ENCODE measurements at places on chromosomes 3 and 15.

DNA sequence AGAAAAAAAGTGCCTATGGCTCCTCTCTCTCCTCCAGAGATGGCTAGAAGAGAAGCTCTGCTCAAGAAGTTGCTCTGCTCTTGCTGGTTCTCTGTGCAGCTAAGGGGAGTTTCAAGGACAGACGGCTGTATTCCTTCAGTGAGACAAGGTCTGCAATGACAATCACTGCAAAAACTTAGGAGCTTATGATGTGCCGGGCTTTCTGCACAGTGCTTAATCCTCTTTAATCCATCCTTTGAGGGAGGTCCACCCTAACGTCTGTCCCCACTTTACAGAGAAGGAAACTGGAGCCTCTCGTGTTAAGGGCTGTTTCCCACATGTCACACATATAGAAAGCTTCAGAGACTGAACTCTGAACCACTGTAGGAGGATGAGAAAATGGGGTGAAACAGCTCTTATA lies 260.6 kb downstream of the MEX3B start:
- DNase-seq, result no peak

DNA sequence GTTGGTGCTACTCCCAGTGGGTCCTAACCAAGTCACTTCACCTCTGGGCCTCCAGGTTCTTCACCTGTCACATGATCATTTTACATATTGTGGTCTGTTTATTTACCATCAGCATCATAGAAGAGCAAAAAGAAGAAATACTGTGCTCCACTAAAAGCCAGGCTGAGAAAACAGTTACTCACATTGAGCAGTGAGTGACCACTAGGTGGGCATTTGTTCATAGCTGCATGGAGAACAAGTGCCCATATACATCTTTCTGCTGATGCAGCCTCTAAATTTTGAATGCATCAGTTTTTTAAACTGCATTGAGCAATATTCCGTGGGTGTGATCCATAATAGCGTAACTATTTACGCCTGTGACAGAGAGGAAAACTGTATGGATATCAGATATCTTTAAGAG lies 76.2 kb downstream of the DCUN1D1 start:
- no peak for DNase-seq

DNA sequence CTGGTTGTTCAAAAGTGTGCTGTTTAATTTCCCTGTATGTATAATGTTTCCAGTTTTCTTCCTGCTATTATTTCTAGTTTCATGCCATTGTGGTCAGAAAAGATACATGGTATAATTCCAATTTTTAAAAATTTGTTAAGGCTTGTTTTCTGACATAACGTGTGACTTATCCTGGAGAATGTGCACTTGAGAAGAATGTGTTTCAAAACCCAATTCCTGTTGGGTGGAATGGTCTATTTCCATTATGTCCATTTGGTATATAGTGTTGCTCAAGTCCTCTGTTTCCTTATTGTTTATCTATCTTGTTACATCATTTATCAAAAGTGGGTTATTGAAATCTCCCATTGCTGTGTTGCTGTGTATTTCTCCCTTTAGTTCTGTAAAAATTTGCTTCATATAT lies 215.4 kb downstream of the GREM1 start:
- DNase-seq, result no peak

DNA sequence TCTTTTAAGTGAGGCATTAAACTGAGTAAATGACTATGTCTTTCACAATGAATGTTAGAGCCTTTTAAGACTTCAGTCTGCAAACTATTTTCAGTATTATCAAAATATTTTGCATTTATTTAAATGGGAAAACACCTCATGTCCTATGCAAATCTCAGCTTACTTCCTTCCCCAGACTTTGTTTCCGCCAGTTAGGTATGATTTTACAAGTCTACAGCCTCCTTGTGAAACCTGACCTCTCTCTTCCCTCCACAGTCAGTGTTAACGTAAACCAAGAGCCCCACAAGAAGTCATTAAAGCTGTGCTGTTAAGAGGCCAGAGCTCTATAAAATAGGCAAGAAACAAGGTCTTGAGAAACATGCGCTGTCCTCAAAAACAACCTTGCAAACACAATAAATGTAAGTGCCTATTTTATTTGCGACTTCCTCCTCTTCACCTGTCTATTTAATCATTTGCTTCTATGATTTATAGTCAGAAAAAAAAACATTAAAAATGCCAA lies 48.3 kb downstream of the PRTG start:
- no peak for DNase-seq

DNA sequence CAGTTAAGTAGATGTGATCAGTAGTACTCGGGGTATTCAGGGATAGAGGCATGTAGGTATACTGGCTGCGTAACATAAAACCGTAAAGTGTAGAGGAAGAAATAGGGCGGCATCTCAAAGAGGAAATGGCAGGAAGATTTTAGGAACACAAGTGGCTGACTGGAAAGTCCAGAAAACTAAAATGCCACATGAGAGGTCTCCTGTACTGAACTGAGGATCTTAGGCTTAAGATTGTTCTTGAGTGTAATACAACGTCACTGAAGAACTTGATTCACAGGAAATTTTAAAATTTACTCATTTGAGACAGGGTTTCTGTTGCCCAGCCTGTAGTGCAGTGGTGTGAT lies 2.3 kb upstream of the LMLN start:
- no peak for DNase-seq

DNA sequence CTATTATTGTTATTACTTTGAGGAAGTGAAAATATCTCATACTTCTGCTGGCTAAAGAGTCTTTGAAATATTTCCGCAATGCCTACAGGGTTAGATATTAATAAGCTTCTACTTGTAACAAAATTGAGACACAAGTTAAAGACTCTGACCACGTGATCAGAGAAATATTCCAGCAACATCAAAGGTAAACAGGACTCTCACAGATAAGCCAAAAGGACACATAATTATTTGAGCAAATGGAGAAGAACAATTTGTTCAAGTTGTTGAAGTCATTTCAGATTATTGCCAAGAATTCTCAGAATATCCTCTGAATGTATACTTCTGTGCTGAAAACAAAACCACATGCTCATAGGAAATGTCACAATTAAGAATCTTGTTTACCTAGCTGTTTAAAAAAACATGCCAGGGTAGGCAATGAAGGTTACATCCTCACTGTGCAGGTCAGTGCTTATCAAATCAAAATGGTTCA lies 225.8 kb upstream of the ALCAM start:
- DNase-seq, result no peak

- no peak for DNase-seq
Measured at GRCh38 chr3:53255423-53255774, 423 bp downstream of the TKT start.

DNA sequence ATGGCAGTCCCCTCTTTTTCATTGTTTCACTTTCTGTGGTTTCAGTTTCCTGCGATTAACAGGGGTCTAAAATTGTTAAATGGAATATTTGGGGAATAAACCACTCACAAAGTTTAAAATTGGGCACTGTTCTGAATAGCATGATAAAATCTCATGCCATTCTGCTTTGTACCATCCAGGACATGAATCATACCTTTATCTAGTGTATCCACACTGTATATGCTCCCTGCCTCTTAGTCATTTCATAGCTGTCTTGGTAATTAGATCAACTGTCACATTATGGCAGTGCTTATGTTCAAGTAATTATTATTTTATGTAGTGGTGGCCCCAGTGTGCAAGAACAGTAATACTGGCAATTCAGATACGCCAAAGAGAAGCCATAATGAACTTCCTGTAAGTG lies 734.5 kb downstream of the ZPLD1 start:
- no peak for DNase-seq

DNA sequence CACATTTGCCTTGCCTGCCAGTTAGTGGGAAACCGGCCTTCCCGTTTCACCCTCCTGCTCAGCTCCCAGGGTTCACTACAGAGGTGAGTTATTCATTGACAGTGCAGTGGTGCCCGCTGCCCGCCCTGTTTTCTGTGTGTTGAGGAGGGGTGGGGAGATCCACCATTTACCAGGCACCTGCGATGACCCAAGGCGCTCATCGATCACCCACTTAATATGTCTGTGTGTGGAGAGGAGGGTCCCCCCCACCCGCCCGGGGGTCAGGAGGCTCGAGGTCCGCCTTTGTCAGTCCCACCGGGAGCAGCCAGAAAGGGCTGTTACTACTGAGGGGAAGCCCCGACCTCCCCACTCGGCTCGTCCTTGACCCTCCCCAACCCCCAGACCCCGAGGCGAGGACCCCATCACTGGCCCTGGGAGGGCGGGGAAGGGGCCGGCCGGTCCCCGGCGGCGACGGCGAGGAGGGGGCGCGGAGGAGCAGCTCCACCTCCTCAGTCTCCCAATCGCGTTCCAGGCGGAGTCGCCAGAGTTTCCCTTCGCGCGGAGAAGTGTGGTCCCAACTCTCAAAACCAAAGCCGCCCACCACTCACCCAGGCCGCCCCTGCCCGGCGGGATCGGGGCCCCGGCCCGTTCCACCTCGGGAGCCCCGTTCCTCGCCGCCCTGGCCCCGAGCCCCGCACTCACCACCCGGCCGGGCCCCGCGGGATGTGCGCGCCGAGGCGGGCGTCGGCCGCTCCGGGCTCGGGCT lies 1.1 kb downstream of the PLXNB1 start:
- no peak for DNase-seq

DNA sequence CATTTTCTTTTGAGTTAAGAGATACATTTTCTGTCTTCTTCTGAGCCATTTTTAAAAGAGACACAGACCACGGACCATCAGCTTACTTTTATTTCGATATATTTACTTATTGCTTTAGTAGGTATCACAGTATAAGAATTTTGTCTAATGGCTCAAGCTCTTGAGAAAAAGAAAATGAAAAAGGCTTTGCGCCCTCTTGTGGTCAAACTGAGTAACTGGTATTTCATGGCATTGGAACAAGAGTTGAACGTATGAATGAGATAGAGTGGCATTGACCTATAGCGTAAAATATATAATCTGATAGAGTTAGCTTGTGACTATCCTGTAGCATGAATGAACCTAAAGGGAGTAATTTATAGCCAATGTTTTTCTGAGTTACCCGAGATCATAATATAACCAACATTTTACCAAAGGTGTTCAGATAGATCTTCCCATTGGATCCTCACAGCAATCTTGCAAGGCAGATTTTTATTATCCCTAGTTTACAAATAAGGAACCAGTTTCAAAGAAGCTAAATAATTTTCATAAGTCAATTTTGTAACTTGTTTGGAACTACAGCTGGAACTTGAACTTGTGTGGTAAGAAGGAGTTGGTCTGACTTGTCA lies 154.6 kb downstream of the POLR2M start:
- DNase-seq, result peak; percentile 25

- no peak for DNase-seq
Measured at GRCh38 chr3:185699927-185700326, 113.8 kb downstream of the SENP2 start.

DNA sequence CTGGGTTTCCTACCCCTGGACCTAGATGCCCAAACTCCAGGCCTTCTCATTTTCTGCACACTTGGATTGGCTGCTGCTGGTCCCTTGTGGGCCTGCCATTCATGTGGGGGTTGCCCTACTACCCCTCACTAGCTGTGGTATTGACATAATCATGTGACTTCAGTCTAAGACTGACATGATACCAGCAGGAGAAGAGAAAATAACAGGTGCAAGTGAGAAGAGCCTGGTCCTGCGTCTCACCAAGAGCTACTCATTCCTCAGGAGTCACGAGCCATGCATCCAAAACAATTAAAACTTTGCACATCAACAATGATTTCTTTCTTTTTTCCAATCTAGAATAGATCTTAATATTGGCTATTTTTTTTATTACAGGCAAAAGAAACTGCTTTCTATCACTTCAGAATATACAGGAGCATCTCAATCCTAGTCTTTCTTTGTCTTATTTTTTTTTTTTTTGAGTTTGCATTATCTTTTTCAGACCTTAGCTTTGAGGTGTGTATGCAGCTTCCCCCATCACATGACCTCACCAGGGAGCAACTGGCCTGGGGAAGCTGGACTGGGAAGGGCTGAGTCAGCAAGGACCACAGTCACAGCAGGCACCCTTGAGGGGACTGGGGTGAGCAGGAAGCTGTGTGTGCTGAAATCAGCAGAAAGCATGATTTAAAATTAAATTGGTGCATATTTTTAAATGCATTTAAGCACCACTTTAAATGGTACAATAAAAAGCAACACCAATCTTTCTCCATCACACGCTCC lies 27.6 kb downstream of the SLC9A9 start:
- no peak for DNase-seq

GRCh38 chr3:143120716-143121240 lies 1.2 kb downstream of the CHST2 start:
- DNase-seq, result no peak
